Gastroesophageal sphincter (tissue), 4 donors: ENCODE measurements at places on chromosomes 2 and 18. TPM values are rescaled to one million over a fixed set of nuclear protein-coding genes. Genes with fewer than 3 reads are reported as not detected.

Gene DOCK10
- total RNA-seq: 4.5 TPM

- ATAC-seq: no peak
Observed at GRCh38 chr2:118495290-118495689, 352.2 kb downstream of the EN1 start.

- ATAC-seq: peak; percentile 70
Observed at GRCh38 chr2:202115479-202115971, 42.5 kb downstream of the KIAA2012 start.

DNA sequence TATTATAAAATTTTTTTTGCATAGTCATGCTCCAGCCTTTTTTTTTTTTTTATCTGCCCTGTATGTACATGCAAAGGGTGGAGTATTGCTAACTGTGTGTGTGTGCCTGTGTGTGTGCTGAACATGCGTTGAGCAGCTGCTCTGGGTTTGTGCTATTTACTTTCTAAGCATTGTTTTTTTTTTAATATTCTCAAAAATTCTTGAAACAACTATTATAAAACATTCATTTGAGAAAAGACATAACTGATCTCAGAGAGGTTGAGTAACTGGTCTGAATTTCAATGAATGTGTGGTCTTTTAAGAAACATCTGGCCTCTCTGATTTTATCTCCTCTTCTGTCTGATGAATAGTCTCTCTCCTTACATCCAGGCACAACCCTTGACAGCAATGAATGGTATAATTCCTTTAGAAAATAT lies 366.0 kb upstream of the SLC14A2 start:
- no peak for ATAC-seq

- ATAC-seq: peak; percentile 57
Observed at GRCh38 chr2:176582990-176583481, 313.8 kb downstream of the MTX2 start.

DNA sequence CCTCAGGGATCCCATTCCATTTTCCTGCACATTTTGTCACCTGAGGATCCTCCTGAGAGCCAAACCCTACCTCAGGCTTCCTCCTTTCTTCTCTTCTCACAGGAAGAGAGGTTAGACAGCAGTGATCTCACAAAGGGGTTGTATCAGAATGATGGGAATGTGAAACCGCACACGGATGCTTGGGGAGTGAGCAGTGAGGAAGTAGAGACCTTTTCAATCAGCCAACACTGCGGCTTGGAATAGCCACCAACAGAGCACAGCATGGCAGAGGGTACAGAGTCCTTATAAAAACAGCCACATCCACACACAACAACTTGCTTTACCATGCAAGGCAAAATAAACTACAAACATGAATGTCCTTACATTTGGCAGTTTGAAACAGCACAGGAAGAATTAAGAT lies 8.7 kb downstream of the TMEM182 start:
- no peak for ATAC-seq

- ATAC-seq: no peak
Observed at GRCh38 chr2:181446985-181447384, 10.2 kb upstream of the ITGA4 start.

DNA sequence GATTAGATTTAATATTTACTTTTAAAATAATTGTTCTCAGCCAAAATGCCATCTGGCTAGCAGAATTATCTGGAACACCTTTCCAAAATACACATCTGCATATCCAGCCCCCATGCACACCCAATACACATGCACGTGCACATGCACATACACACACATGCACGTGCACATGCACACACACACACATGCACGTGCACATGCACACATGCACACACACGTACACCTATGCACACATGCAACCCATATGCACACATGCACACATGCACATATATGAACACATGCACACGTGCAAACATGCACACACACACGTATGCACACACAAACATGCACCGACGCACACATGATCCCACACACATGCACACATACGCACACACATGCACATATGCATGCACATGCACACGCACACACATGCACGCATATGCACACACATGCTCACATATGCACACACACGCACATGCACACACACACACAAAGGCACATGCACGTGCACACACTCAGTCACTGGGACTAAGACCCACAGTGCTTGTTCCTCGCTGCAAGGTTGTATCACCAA lies 53.5 kb downstream of the COPS8 start:
- ATAC-seq: no peak

GRCh38 chr18:21444465-21445212 lies 155.9 kb downstream of the ESCO1 start:
- no peak for ATAC-seq

GRCh38 chr2:1854729-1855547 lies 110.6 kb upstream of the PXDN start:
- peak; percentile 77 for ATAC-seq

GRCh38 chr2:235693279-235693678 lies 199.4 kb downstream of the AGAP1 start:
- no peak for ATAC-seq

- no peak for ATAC-seq
Observed at GRCh38 chr2:190950566-190950991, 63.4 kb downstream of the STAT1 start.

- ATAC-seq: no peak
Observed at GRCh38 chr2:24948506-24948905, 23.2 kb downstream of the DNAJC27 start.

- ATAC-seq: no peak
Observed at GRCh38 chr2:124024561-124025170, 421 bp upstream of the CNTNAP5 start.

DNA sequence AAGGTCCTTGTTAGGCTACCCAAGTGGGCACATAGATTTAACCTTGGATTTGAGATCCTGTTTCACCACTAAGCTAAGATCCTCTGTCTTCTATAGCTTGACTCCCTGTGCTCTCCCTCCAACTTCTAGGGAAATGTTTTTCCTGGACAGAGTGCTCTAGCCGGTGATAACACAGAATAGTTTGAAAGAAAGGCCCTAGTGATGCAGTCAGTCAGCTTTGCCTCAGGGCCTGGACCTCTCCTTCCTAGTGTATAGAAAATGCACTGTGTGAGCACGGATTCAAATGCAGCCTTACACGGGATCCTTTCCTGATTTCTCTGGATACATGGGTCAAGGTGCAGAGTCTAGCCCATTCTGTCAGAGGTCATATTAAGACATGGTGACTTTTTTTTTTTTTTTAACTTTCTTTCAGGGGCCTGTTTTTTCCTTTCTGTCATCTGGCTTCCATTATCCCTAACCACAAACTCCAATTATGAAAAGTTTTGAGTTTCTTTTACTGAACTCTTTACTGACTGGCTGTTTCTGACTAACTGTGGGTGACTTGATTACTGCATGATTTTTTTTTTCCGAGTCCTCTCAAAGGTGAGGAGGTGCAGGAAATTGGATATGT lies 122.6 kb downstream of the LRP1B start:
- no peak for ATAC-seq

Gene ECEL1
- total RNA-seq: not detected

GRCh38 chr2:16030206-16031057 lies 90.1 kb downstream of the MYCN start:
- ATAC-seq: no peak

DNA sequence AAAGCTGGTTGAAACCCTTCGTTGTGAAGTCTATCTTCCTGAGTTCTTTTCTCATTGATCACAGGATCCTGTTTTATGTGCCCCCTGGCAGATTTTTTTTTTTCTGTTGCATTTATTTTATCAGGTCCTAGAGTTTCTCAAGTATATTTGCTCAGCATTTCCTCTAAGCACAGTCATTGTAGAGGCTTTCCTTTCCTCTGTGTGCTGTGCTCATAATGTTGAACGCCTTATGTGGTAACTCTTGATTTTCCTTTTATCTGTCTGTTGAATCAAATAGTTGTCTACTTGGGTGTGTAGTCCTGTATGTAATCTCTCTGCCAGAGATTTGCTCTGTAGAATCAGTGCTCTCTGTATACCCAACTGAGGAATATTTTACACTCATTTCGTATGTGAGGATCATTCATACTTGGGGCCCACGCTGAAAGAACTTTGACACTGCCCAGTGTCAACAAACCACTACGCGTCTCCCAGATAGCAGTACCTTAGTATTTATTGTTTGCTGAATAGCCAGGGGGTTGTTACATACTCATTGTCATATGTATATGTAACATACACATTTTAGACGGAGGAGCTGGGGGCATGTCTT lies 118.2 kb downstream of the CTNNA2 start:
- no peak for ATAC-seq

DNA sequence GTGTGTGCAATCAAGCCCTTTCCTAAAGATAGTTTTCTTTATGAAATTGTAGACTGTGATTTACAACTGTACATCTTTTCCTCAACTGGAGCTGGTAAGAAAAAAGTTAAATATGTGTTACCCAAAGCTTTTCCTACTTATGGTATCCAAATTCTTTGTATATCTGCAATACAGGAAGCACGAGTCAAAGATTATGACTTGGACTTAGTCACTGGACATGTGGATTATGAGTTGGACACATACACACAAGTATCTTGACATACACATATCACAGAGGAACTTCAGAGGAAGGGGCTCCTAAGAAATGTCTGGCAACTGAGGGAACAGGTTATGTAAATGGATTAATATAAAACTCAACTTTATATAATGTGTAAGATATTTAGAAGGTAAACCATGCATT lies 35.2 kb downstream of the PRELID3A start:
- ATAC-seq: no peak

DNA sequence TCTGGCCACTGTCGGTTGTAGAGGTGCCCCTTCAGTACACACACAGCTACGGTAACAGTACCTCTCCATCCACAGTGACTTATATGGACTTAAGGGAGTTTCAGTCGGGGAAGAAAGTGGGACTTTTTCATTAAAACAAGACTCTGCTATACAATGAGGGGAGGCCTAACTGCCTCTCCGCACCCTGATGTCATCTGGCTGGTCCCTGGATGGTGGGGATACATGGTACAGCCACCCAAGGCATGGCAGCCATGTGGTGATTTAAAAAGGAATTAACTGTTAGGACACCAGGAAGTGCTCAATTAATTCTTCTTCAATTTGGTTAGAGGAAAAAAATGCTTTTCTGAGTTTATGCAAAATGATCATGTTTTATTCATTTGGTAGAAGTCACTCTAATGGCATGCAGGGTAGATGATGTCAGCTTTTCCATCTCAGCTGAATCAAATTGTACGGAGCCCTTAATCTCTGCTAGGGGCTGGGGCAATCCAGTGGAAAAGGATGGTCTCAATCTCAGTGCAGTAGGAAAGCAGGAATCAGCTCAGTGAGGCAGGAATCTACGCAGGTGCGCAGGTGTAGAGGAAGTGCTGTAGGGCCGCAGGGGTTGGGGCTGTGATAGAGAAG lies 243.9 kb downstream of the PRKCE start:
- ATAC-seq: no peak

Gene FSHR
- not detected for total RNA-seq

- no peak for ATAC-seq
Observed at GRCh38 chr2:85613717-85614515, 2.0 kb upstream of the C2orf68 start.

DNA sequence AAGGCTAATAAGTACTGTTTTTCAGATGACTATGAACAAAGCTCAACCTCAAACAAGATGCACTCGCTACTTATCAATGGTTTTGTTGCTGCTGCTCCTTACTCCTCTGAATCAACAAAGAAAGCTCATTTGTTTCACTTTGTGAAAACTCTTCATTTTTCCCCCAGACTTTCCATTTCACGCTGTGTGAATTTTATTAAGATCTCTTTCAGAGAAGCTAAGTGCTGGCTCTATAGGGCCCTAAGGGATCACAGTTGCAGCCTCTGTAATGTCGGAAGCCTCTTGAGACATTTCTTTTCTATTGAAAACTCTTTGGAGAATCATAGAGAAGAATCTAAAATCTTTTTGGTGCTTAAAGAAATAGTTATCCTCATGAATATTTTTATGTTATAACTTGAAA lies 209.8 kb downstream of the CD226 start:
- ATAC-seq: no peak

DNA sequence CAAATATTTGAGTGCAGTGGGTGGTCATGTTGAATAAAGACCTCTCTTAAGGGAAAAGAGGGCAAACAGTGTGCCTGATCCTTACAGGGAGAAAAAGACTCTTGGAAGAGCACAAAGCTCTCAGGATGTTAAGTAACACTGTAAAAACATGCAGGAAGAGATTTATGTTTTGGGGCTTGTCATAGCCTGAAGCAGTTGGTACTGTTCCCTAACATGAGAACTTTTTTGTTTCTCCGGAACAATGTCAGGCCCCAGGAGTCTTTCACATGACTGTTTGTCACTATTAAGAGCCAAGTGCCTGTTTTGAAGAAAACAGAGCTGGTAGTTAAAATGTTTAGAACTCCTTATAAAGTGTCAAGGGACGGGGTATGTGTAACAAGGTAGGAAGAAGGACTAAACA lies 83.7 kb upstream of the B3GNT2 start:
- no peak for ATAC-seq

DNA sequence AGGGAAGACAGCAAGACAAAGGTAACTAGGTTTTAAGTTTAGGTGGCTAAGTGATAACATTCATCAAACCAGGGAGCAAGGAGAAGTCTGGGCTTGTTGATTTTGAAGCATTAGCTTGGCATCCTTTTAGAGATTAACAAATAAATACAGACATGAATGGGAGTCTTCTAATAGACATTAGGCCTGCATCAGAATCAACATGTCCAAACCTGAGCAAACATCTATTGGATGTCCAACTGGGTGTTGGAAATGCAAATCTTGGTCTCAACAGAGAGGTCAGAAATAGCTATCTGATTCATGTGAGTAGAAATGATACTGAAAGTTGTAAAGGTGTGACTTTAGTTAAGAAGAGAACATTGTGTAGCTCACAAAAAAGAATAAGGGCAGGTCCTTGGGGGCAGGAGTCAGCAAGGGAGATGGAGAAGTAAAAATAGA lies 85.5 kb upstream of the RND3 start:
- no peak for ATAC-seq

DNA sequence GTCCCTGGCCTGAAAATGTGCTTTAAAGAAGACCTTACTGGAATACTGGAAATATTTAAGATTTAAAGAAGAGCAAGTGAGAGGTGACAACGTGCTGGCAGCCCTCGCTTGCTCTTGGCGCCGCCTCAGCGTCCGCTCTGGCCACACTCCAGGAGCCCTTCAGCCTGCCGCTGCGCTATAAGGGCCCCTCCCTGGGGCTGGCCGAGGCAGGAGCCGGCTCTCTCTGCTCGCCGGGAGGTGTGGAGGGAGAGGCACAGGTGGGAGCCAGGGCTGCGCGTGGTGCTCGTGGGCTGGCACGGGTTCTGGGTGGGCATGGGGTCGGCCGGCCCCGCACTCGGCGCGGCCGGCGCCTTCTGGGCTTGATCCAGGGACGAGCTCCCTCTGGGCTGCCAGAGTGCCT lies 2.9 kb upstream of the COQ10B start:
- no peak for ATAC-seq

Gene POTEJ
- not detected for total RNA-seq
